ENCODE measurements at places on chromosomes 13 and 19. TPM values are rescaled to one million over a fixed set of nuclear protein-coding genes. Genes with fewer than 3 reads are reported as not detected.

DNA sequence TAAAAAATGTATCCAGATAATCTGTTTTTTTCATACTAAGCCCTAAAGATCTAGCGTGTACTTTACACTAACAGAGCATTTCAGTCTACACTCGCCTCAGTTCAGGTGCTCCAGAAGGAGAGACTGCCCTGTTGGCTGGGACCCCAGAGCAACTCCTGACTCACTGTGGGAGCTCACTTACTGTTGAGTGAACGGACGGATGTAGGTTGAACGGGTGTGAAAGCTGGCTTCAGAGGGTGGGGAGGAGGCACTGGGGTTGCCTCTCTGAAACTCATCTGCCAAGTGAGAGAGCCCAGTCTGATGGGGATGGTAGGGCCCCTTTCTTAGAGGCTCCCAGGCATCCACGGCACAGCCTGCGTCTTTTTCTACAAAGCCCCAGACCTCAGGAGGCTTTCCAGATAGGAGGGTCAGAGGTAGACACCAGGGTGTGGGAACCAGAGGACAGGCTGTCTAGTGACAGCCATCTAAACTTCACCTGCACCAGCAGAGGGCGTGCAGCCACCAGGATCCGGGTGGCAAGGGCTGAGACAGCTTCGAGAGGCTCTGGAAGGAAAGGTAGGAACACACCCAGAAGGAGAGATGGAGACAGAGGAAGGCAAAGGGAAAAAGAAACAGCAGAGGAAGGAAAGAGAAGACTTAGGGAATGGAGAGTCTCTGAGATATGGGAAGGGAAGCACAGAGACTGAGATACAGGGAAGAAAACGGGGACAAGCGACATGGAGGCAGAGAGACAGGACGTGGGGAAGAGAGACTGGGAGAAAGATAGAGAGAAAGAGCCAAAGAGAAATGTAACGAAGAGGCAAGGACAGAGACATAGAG is 3.7 kb downstream of the KASH5 start:
- H3K27ac ChIP-seq: no peak overlapping the region
- no peaks in the 10 kb centered on the region for H3K36me3 ChIP-seq
- H3K4me3 ChIP-seq: no peak overlapping the region
- H3K4me1 ChIP-seq: no peaks in the 10 kb centered on the region
- H3K27me3 ChIP-seq: peaks cover 2% of the 10 kb centered on the region

DNA sequence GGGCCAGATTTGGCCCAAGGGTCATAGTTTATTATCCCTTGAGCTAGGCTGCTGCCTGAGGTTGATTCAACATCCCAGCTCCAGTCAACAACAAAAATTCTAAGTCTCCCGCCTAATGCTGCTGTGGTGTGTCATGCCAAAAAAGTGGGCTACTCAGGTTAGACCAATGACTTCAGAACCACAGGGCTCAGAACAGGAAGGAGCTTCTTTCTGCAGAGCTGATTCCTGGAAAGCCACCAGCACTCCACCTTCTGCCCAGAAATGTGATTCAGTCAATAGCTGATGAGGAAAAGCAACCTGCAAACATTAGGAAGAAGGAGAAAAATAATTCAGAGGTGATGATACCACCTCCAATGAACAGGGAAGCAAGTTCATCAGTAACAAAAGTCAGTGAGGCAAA is 56.1 kb upstream of the SERPINE3 start:
- no peak overlapping the region for H3K4me3 ChIP-seq
- H3K27ac ChIP-seq: no peak overlapping the region
- H3K27me3 ChIP-seq: no peaks in the 10 kb centered on the region
- H3K4me1 ChIP-seq: no peaks in the 10 kb centered on the region
- no peaks in the 10 kb centered on the region for H3K36me3 ChIP-seq

- no peak overlapping the region for H3K4me3 ChIP-seq
- no peaks in the 10 kb centered on the region for H3K27me3 ChIP-seq
- H3K4me1 ChIP-seq: no peaks in the 10 kb centered on the region
- H3K27ac ChIP-seq: no peak overlapping the region
Measured at GRCh38 chr13:48424212-48424611, 11.3 kb upstream of the LPAR6 start.

DNA sequence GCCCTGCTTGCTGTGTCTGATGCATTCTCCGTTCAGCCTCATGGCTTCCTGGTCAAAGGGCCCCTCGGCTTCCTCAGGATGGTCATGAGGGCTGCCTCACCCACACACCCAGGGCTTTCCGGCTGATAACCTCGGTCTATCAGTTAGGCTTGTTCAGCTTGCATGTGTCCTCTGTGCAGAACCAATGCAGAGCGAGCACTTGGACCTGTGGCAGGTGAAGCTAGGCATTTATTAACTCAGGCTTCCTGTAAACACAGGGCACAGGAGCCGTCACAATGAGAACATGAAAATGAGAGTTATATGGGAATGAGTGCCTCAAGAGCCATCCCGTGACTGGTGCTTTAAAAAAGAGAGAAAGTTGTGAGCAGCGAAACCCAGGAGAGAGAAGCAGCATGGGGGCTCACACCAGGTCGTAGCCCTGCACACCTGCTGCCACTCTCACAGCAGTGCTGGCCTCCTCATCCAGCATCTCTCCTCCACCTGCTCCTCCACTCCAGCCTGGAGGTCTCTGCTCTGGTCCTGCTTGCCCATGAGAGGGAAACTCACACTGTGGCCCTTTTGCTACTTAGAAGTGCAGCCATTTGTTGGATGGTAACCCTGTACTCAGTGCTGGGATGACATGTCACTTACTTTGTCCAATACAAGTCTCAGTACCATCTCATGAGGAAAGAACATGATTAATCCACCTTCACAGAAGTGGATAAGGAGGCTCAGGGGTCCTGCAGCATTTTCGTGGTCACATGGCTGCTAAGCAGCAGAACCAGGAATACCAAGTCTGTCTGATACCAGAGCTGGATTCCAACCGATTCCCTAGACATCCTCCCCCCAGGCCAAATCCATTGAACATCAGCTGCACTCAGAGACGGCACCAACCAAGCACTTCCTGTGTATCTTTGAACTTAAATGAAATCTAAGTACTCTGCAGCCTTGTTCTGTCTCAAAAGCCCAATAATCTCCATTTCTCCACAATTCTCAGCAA is 50.5 kb upstream of the IRS2 start:
- DNase-seq: no peak
- no peak overlapping the region for H3K27ac ChIP-seq
- no peaks in the 10 kb centered on the region for H3K36me3 ChIP-seq
- H3K27me3 ChIP-seq: no peaks in the 10 kb centered on the region
- no peak overlapping the region for H3K4me3 ChIP-seq

FFAR2 gene
- polyA plus RNA-seq: 0.33 TPM

C19orf85 gene
- polyA plus RNA-seq: not detected
